T-cell (primary cell): ENCODE measurements at places on chromosomes 12 and 14.

- no peak for DNase-seq
Observed at GRCh38 chr12:58629376-58629775, 290.9 kb downstream of the LRIG3 start.

DNA sequence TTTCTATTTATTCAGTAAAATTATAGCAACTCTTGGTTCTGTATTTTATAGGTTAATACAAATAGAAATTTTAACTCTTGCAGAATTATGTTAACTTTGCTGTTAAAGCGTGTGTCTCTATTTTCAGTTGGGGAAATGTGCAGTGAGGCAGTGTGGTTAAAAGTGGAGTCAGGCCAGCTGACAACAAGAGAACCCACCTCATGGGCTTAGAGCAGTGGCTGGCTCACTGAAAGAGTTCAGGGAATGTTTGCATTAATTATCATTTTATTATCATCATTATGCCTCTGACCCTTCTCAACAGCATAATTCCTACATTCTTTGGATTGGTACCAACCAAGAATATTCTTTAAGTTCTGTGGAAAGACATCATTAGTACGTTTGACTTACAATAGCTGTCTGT lies 163.8 kb downstream of the DERA start:
- no peak for DNase-seq

- DNase-seq = no peak
Observed at GRCh38 chr14:103436533-103436932, 51.3 kb downstream of the MARK3 start.

DNA sequence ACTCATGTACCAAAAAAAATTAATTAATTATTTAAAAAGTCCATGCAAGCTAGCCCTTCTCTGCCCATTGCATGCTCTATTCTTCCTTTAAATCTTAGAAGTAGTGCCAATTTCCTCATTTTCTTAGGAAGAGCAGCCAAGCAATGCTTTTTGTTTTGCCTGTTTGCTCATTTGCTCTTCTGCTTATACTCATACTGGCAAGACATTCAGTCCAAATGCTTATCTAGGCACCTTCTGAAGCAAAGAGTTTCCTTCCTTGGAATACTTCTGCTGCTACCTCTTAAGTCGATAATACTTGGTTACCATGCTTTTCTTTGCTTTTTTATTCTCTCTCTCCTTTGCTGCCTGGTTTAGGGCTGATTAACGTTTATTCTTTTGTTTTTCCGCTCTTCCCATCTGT lies 1318.3 kb downstream of the AACS start:
- DNase-seq = no peak

DNA sequence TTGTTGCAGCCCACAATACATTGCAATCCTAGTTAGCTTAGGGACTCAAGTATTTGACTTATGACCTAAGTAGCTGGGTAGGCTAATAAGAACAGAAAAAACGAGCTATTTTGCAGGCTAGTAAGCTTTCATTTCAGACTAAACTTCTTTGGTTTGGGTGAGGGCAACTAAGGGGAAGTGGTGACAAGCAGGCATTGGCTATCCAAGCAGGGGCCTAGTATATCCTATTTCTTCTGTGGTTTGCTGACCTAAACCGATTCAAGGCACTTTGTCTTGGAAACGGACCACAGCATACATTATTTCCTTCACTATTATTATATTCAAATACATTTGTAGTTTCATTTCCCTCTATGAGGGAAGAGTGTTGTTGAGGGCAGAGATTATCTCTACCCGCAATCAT lies 21.6 kb upstream of the SLC5A8 start:
- DNase-seq = no peak

DNA sequence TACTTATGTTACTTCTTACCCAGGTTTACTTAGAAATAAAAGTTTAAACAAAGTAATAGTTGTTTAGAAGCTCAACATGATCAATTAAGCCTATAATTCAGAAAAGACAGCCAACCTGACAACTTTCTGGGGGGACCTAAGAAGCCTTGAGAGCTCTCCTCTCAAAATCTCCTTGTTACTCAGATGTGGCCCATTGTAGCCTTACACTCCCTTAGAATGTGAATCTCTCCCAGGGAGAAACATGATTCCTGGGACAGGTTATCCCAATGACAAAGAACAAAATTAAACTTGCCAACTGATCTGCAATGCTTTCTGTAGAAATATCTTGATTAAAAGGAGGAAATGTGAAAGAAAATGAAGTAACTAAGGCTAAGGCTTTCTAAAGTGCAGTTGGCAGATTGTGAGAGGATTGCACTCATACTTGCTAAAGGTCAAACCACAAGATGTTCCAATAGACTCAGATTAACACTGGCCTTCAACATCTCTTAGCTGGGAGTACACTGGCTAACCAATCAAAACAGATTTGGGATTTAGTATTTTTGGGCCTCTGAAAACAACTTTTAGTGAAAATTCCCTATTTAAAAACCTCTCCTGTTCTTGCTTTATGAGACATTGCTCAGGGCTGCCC lies 72.3 kb upstream of the TMX1 start:
- no peak for DNase-seq

- peak; percentile 57 for DNase-seq
Observed at GRCh38 chr14:102593061-102593824, 794 bp downstream of the RCOR1 start.

- DNase-seq = no peak
Observed at GRCh38 chr12:124696693-124697476, 129.5 kb upstream of the NCOR2 start.

DNA sequence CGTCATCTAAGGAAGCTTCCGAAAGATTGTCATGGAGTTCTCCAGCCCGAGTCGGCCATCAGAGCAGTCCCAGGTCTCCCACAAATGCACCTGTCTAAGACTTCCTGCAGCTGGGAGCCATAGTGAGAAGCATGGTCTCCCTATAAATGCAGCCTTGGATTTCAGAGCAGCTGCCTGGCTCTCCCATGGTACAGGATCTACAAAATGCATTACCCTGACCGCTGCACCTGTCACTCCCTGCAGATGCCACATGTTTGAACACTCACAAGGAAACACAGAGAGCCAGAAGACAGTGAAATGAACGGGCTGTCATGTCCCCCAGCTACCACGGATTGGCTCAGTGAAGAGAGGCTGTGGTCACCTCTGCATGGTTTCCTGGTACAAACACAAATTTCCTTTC lies 702.7 kb downstream of the MED13L start:
- DNase-seq = no peak

GRCh38 chr12:107480836-107481608 lies 204.6 kb upstream of the PWP1 start:
- no peak for DNase-seq

GRCh38 chr12:20339060-20339459 lies 29.3 kb upstream of the PDE3A start:
- no peak for DNase-seq

GRCh38 chr14:94019329-94019728 lies 6.8 kb upstream of the OTUB2 start:
- no peak for DNase-seq

- no peak for DNase-seq
Observed at GRCh38 chr12:131494216-131494615, 216.7 kb upstream of the SFSWAP start.

DNA sequence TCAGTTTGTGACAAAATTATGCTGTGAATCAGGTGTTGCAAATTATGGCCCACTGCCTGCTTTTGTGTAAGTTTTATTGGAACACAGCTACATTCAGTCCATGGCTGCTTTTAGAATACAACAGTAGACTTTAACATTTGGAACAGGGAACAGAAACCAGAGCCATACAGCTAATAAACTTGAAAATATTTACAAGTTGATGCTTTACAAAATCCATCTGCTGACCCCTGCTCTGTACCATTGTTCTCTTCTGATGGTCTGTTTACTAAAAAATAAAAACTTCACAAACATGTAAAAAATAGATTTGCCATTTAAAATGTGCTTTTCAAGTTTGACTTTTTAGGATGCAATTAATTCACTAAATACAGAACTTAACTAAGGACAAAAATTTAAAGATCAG lies 20.8 kb downstream of the PSMA3 start:
- DNase-seq = no peak
